ENCODE measurements at places on chromosomes 7 and 10.
A peak's percentile ranks its signal among the peaks of the same experiment; 100 is the strongest.

GRCh38 chr7:77657427-77658224 lies 38.6 kb upstream of the RSBN1L start:
- no peak for DNase-seq

DNA sequence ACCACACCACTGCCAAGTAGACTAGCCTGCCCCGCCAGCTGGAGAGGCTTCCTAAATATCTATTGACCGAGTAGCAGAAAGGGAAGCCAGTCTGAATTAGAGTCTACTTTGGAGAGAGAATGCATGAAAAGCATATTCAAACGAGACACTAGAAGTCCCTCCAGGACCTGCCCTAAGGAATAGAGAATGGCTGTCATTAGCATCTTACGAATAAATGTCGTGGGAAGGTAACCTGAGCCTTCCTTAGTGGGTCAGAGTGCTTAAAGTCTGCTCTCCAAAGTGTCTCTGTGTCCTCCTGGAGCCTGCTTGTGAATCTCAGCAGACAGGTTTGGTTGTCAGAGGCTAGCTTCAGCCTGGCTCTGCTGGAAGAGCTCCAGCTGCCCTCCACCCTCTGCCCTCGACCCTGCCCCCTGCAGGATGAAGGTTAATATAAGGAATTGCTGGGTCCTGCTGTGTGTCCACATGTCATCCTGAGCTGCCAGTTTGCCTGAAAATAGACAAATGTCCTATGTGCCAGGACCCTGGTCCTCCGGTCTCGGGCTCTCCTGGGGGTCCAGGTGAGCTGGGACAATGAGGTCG lies 33.4 kb downstream of the FAM241B start:
- DNase-seq = no peak

DNA sequence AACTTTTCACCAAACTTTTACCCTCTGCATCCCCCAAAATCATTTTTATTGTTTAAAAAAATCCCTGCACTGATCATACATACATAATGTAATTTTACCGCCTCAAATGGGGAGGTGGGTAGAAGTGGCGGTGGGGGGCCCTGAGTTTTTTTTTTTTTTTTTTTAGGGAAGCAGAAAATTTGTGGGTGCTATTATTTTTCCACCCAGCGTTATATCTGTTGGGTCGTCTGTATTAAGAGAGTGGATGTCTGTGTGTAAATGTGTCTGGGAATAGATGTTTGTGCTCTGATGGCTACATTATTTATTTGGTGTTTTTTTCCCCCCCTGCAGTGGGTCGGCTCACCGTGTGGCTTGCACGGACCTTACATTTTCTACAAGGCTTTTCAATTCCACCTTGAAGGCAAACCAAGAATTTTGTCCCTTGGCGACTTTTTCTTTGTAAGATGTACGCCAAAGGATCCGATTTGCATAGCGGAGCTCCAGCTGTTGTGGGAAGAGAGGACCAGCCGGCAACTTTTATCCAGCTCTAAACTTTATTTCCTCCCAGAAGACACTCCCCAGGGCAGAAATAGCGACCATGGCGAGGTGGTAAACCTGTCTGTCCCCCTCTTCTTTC lies 438 bp downstream of the ARID5B start:
- DNase-seq = no peak

- DNase-seq = no peak
These were observed 12.5 kb downstream of the DENND10 start for GRCh38 chr10:119116326-119116951.

DNA sequence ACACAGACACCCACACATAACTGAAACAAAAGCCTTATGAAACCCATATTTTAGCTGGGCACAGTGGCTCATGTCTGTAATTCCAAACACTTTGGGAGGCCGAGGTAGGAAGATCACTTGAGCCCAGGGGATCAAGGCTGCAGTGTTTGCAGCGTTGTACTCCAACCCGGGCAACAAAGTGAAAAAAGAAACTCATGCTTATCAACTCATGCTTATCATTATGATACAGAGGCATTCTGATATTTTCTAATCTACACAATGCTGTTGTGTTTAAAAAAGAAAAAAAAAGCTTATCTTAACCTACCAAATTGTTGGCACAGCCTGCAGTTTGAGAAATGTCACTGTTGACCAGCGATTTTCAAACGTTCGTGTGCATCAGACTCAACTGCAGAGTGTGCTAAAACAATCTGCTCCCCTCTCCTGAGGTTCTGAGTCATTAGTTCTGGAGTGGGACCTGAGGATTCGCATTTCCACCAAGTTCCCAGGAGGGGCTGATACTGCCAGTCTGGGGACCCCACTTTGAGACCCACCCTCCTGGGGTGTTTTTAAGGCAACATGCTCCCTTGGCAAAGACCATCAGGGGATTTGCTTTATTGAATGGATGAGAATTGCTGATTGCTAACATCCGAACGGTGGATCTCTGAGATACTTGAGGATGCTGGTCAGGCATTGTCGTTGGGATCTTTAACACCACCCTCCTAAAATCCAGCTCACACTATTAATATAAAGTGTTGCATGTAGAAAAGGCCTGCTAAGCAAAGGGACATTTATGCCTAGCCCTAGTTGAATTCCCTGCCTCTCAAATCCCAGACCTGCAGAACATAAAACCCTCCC lies 16.2 kb downstream of the CHST3 start:
- no peak for DNase-seq

GRCh38 chr10:94623572-94623971 lies 60.0 kb upstream of the CYP2C18 start:
- DNase-seq = no peak

DNA sequence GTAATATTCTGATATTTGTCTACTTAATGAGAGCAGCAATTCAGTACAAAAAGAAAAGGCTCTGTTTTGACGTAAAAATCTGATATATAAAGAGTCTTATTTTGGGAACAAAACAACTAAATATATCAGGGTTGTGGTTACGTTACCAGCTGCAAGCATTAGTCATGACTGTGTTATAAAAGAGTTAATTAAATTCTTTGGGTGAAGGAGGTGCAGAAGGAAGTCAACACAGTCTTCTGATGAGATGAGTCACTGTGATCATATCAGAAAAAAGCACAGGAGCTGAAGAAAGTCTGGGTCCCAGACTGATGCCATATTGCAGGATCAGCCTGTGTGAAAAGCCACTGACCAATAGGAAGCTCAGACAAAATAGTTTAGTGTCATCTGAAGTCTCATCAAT lies 234.3 kb upstream of the TEX47 start:
- DNase-seq = no peak

DNA sequence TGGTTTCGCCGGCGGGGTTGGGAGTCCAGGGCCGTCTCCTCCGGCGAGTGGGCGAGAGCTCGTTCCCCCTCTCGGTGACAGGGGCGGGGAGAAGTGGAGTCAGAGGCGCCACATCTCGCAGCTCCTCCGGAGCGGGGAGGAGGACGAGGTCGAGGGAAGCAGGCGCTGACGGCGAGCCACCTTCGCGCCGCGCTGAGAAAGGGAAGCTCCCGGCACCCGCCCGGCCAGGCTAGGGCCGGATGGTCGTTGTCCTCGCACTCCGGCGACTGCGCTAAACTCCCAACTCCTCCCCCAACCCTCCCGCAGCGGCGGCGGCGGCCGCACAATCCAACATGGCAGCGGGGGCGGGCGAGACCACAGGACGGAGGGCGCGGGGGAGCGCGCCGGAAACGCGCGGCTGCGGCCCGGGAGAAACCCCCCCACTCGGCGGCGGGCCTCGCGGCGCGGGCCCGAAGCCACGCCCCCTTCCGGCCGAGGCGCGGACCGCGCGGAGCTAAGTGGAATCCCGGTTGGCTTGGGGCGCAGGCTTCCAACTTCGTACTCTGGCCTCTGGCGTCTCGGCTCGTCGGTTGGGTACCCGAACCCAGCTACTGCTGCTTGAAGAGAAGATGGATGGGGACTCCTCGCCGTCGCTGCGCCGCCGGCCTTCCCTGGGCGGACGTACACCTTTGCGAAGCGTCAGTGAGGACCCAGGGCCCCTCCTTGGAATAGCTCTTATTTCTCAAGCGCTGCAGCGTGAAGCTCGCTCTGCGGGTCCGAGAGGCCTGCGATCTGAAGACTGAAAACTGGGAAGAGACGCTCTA lies at the start of gene WASL:
Gene WASL, minus strand, starts transcription at position 270 of the 803 bp plus-strand sequence. Its CDS starts 269 bp downstream, at position 1.
- DNase-seq = peak; percentile 93

- peak; percentile 80 for DNase-seq
These were observed 147.3 kb downstream of the CELF2 start for GRCh38 chr10:11164803-11165590.

- no peak for DNase-seq
These were observed 5.6 kb downstream of the PROSER2 start for GRCh38 chr10:11828682-11829284.

DNA sequence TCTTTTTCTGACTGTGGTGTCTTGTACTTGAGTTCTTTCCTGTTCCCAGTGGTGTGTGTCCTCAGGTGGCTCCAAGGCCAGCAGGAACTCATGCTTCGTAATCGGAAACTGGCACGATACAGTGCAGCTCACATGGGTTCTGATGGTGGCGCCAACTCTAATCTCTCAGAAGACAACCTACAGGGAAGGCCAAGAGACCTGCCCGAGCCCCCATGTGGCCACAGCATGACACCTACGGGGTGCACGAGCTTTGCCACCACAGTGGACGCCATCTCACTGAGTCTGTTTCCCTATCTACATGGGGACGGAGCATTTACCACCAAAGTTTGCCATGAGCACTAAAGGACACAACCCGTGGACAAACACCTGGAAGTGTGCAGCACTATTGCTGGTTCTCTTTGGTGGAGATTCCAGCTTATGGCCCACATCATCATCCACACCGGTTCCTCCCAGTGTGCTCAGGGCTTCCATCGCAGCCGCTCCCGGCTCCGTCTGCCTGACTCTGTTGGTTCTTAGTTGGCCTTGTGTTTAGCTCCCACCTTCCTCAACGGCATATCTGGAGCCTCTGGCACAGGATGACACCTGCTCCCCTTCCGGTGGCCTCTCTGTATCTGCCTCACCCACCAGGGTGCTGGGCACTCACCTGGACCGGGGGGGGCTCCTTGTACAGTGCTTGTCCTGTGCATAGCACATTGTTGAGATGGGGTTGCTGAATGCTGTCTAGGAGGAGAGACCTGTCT lies 586.6 kb upstream of the MKI67 start:
- DNase-seq = no peak

DNA sequence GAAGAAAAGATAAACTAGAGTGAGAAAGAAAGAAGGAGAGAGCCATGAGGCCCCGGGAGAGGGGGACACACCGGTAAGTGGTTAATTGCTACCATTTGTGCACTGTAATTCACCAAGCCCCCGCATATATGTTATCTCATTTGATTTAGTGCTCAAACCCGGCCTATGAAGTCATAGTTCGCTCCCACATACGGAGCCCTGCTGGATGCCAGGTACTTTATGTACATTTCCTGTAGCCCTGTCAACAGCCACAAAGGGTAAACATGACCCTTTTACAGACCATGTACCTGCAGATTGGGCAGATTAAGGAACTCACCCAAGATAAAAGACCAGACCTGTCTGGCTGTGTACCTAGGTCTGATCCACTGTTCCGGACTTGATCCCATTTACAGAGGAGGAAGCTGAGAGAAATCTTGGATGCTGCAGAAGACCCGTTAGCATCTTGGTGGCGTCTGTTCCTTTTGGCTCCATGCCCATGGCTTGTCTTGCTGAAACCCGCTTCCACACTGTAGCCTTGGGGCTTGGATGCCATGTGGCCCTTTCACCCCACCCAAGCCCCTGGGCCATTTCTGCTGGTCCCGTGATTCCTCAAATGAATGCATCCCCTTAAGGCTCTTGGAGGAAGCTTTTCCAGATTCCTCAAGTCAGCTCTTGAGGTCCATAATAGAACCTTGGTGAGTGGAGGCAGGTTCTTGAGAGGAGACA lies 32.3 kb downstream of the FAM241B start:
- DNase-seq = no peak

DNA sequence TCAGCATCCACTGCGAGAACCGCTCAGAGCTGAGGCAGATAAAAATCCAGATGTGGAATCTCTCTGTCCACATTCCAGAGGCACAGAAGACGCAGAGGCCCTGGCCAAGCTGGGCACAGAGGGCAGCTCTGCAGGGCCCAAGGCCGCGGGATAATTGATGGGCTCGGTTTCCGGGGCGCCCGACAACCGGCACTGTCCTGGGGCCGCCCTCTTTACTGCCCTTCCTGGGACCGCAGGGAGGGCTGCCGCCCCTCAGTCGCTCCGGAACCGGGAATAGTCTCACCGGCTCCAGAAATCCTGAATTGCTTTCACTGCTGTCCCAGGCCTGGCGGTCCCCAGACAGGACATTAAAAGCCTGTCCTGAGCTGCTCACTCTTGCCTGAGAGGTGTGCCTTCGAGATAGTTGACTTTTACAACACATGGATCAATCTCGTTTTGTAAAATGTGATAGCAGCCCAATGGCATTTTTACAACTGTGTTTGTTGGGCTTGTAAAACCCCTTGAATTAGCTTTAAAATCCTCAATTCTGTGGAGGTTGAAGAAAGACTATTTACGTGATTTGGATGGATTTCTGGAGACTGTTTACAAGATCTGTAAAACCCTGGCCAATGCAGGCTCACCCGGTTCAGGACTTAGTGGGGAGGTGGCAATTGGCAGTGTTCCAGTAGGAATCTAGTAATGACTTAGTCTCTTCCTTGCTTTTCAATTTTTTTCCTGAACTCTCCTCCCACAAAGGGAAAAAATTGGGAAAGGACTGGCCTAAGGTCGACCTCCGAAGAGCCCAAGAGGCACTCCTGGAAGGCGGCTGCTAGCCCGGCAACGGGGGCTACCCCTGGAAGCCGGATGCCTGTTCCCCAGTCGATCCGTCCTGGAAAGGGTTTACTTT lies 1.4 kb upstream of the HOXA6 start:
- no peak for DNase-seq

- DNase-seq = no peak
These were observed 13.2 kb downstream of the WAC start for GRCh38 chr10:28545967-28546644.

GRCh38 chr7:142793156-142793555 lies 22.4 kb downstream of the PRSS2 start:
- DNase-seq = no peak

DNA sequence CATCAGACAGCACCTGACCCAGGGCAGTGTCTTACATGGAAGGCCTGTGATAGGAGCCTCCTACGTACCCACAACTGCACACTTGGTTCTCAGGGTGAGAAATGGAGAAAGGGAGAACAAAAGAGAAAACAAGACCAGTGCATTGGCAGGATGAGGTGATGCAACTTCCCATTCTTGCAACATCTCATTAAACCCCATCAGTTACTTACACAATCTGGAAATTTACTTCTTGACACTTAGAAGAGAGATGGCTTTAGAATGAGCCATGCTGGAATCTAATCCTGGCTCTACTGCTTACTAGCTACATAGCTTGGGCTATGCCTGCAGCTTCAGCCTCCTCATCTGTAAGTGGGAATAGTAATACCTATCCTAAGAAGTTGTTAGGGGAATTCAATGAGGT lies 391.7 kb downstream of the KCNMA1 start:
- DNase-seq = no peak

DNA sequence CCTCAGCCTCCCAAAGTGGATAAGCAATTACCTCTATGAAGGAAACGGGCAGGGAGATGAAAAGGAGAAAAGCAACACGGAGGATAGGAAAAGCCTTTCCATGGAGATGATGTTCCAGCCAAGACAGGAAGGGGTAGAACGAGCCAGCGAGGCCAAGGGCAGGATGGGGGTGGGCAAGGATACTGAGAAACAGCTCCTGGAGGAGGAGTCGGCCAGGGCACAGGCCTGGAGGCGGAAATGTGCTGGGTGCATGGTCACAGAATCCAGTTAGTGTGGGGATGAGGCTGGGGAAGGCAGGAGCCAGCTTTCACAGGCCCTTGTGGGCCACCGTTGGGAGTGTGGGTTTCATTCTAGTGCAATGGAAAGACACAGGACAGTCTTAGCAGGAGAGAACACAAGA lies 162.6 kb downstream of the JAZF1 start:
- no peak for DNase-seq

GRCh38 chr7:44148166-44148565 lies 7.0 kb upstream of the MYL7 start:
- peak; percentile 32 for DNase-seq
